Breast epithelium (tissue), 4 donors: ENCODE measurements at places on chromosomes 1 and 21. TPM values are rescaled to one million over a fixed set of nuclear protein-coding genes. Genes with fewer than 3 reads are reported as not detected.

DNA sequence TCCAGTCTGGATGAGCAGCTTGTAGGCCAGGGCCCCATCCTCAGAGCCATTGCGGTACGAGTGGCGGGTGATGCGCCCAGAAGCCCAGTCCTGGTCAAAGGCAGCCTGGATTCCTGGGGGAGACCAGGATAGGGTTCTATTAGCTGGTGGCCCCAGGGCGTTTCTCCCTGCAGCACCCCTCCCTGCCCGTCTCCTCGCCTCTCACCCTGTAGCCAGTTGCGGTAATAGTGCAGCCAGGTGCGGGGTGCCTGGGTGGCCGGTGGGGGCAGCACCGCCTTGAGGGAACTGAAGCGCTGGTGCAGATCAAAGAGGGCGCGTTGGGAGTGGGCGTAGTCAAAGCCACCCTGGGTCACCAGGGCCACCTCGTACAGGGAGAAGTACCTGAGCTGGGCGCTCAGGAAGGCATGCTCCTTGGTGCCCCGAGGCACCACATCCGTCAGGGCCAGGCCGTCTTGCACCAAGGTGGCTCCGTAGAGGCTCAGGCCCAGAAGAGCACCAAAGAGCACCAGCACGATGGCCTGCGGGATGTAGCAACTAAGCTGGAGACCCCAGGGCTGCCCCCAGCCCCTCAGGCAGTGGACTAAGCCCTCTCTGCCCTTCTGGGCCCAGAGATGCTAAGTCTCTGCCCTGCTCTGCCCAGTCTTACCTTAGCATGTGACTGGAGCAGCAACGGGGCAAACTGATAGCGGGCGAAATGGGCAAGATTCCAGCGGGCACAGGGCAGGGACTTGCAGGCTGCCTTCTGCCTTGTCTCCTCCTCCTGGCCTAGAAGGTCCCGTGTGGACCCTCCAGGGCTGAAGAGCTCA lies 15.7 kb downstream of the PTCH2 start:
- no peaks in the 10 kb centered on the region for H3K4me1 ChIP-seq
- no peaks in the 10 kb centered on the region for H3K36me3 ChIP-seq
- H3K27ac ChIP-seq = no peak overlapping the region
- H3K27me3 ChIP-seq = no peaks in the 10 kb centered on the region

DNA sequence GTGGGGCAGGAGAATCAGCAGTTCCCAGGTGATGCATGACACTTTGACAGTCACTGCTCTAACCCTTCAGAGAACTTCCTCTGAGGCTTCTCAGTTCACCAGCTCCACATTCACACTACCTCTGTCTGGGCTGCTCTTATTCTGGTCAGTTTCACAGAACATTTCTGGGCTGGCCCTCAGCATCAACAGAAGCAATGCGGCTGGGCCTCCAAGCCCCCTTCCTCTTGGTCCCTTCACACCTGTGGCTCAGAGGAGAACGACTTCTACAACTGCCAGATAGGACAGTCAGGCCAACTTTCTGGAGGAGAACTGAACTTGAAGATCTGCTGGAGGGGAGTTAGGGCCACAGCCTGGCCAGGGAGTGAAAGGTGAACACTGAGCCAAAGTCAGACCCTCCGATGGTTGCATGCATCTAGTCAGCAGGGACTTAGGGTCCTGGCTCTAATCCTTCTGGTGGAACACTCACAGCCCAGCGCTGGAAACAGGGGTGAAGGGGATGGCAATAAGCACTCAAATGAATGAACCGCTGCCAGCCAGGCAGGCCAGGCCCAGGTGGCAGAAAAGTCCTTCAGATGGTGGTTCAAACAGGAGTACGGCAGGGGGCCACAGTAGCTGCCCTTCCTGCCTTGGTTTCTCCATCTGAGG lies 274.1 kb downstream of the FOXD2 start:
- H3K27me3 ChIP-seq = peaks cover 3% of the 10 kb centered on the region
- no peak overlapping the region for H3K27ac ChIP-seq
- no peak for DNase-seq
- H3K4me1 ChIP-seq = peaks cover 12% of the 10 kb centered on the region
- H3K36me3 ChIP-seq = no peaks in the 10 kb centered on the region
- no peak overlapping the region for H3K4me3 ChIP-seq

DNA sequence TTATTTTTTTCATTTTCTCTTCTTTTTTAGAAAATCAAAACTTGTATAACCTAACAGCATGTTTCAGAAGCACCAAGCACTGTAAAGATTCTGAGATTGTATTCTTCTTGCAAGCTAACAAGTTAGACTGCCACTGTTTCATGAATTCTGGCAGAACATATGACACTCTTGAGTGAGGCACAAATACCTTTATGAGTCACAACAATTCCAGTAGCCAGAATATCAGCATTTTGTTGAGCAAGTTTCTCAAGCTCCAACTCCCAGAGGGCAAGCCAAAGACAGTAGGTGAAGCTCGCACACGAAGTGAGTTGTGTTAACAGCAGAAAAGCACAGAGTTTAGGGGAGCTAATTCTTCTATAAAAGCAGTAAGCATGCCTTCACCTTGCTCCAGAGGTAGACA lies 268.8 kb upstream of the NCAM2 start:
- H3K4me3 ChIP-seq = no peak overlapping the region
- H3K27me3 ChIP-seq = no peaks in the 10 kb centered on the region
- no peak for DNase-seq
- H3K36me3 ChIP-seq = no peaks in the 10 kb centered on the region
- no peak overlapping the region for H3K27ac ChIP-seq

DNA sequence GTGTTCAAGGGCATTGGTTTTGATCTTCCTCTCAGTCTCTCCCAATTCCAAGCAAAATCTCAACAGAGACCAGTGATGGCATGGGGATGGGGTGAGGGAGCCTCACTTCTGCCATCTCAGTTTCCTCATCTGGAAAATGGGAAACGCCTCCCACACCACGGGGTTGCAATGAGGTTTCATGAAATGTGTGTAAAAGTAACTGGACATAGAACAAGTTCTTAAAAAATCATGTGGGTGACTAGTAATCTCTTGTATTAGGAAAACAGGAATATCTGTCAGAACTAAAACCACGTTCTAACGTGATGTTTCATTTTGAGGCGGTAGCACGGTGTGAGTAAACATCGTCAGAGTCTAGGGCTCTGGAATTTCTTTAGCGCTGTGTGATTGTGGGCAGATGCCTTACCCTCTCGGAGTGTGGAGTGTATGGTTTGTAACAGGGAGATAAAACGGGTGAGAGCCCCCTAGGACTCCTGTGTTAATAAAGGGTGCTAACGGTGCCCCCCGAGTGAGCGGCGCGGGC lies 55.5 kb upstream of the DNAJC6 start:
- no peaks in the 10 kb centered on the region for H3K27me3 ChIP-seq
- H3K4me1 ChIP-seq = peaks cover 8% of the 10 kb centered on the region
- peak overlapping the region; percentile 94 for H3K4me3 ChIP-seq
- DNase-seq = no peak
- H3K36me3 ChIP-seq = no peaks in the 10 kb centered on the region

OR6N1 gene
- not detected for total RNA-seq

DNA sequence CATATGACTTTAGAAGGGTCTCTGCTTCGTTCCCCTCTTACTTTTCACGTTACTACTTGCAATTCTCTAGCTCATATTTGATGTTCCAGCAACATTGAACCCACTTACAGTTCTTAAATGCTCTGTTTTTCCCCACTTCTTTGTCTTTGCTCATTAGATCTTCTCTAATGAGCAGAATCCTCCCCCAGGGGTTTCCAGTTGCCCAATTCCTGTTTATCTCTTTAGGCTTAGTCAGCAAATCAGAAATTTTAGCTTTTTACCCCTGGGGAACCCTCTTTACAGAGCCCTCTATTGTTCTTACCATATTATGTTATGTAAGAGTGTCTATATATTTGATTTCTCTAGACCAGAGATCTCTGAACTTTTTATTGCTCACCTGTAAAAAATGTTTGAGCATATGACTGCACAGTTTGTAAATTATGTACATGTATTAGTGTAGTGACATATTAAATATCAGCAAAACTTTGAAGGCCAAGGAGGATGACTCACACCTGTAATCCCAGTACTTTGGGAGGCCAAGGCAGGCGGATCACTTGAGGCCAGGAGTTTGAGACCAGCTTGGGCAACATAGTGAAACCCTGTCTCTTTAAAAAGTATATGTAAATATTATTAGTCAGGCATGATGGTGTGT lies 71.4 kb downstream of the FNBP1L start:
- H3K36me3 ChIP-seq = no peaks in the 10 kb centered on the region
- H3K4me1 ChIP-seq = no peaks in the 10 kb centered on the region
- H3K27ac ChIP-seq = peak overlapping the region; percentile 4
- no peaks in the 10 kb centered on the region for H3K27me3 ChIP-seq

GRCh38 chr21:27035791-27036190 lies 68.9 kb upstream of the ADAMTS5 start:
- H3K4me3 ChIP-seq = no peak overlapping the region
- H3K27ac ChIP-seq = no peak overlapping the region
- no peaks in the 10 kb centered on the region for H3K36me3 ChIP-seq
- H3K27me3 ChIP-seq = no peaks in the 10 kb centered on the region
- DNase-seq = no peak

NGF gene
- 3.4 TPM for total RNA-seq

S100A3 gene
- 2.6 TPM for total RNA-seq

- no peak for DNase-seq
- H3K27me3 ChIP-seq = peaks cover 9% of the 10 kb centered on the region
- H3K4me1 ChIP-seq = no peaks in the 10 kb centered on the region
- no peak overlapping the region for H3K27ac ChIP-seq
Observed at GRCh38 chr1:38680801-38681510, 178.6 kb downstream of the RRAGC start.
